ENCODE measurements at places on chromosomes 12 and 14. TPM values are rescaled to one million over a fixed set of nuclear protein-coding genes. Genes with fewer than 3 reads are reported as not detected.

DNA sequence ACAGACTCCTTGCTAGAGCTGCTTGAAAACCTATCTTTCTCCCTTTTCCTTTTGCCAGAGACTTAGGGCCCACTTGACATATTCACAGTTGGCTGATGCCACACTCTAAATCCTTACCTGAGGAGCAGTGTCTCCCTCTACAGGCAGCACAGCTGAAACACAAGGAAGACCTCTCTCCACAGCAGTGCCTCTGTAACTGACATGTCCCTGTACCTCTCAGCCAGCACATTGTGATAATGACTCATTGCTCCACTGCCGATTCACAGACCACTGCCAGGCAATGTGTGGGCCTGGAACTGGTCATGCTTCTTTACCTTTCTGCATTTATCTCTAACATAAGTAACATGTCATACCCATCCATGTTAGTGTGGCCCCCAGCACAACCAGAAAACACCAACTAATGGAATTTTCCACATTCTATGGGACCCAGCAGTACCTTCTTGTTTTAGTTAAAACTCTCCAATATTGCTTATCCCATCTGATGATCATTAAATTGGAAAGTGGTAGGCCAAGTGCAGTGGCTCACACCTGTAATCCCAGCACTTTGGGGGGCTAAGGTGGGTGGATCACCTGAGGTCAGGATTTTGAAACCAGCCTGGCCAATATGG lies 56.5 kb downstream of the GTF2A1 start:
- DNase-seq, result no peak

DNA sequence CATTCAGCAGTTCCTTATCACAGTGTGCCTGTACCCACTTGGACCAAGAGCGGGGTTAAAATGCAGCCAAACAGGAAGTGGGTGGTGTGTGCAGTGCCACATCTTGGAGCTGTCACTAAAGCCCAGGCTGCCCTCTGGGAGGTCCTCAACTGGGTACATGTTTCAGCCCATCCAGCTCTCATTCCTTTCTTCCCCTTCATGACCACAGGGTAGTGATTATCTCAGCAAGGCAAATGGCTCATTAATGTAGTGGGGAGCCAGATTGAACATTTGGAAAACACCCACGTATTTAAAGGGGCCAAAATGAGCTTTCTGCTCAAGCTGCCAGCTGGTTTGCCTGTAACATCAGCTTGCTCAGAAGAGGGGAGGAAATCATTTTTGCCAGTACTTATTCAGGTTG lies 210.8 kb upstream of the BTG1 start:
- DNase-seq, result no peak

GRCh38 chr12:131597333-131597732 lies 113.6 kb upstream of the SFSWAP start:
- no peak for DNase-seq

DNA sequence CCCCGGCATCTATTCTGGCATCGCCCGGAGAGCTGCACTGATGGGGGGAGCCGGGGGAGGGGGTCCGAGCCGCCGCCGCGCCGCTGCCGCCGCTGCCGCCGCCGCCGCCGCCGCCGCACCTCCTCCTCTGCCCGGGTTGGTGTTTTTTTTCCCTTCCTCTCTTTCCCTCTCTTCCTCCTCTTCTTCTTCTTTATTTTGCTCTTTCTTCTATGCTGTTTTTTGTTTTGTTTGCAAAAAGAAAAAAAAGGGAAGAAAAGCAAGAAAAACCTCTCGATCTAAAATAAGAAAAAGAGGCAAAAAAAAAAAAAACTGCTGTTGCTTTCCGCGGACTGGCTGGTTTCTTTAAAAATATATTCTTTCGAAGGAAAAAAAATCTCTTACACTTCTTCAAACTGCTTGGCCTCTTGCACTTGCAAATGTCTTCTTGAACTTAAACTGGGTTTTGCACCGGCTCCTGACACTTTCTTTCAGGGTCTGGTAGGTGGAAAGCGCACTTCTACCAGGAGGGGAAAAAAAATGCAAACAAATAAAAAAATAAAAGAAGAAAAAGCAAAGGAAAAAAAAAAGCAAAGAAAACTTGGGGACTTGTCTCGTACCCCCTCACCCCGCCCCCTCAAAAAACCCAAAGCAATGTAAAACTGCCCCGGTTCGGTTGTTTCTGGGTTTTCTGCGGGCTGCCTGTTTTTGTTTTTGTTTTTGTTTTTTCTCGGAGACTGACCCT lies 616 bp downstream of the BCL11B start:
- peak; percentile 64 for DNase-seq

- no peak for DNase-seq
Measured at GRCh38 chr12:104355630-104356029, 52.1 kb downstream of the EID3 start.

DNA sequence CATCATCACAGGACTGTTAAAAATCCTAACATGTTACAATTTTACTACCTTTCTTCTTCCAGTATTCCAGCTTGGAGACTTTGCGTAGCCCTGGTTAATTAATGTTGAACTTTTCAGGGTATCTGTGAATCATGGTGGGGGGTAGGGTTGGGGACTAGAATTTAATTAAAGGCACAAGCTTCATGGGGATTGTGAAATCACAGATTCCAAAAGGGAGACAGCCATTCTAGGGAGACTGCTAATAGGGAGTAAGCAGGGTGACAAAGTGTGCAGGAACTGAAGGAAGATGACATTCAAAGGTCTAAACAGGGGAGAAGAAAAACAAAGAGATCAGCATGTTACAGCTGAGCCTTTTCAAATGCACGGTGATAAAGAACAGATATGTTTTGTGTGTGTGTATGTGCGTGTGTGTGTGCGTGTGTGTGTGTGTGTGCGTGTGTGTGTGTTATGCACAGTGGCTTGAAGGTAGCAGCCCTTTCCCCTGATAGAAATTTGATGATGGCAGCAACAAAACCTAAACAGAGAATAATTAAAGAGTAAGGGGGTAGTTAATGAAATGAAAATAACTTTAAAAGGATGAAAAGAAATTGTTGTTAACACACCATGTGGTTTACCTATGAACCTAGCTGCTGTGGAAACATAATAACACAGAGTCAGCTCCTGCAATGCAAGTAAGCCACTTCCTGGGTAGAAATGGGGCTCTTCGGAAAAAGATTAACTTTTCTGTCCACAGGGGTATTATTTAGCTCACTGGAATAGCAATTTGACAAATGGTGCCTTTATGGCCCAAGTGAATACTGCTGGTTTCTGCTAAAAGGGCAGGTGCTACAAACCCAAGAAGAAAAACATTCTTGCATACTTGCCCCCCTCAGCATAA lies 581.7 kb downstream of the DIO2 start:
- no peak for DNase-seq

- DNase-seq, result no peak
Measured at GRCh38 chr12:26846416-26846815, 13.4 kb upstream of the ITPR2 start.

DNA sequence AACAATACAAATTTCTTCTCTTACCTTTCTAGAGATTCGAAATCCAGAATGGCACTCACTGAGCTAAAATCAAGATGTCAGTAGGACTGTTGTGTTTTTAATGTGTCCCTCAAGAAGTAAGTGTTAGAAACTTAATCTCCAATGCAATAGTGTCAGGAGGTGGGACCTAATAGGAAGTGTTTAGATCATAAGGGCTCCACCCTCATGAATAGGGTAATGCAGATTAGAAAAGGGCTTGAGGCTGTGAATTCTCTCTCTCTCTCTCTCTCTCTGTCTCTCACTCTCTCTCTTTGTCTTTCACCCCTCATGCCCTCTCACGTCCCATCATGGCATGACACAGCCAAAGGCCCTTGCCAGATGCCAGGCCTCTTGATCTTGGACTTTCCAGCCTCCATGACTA lies 15.6 kb upstream of the SRGAP1 start:
- DNase-seq, result no peak

DNA sequence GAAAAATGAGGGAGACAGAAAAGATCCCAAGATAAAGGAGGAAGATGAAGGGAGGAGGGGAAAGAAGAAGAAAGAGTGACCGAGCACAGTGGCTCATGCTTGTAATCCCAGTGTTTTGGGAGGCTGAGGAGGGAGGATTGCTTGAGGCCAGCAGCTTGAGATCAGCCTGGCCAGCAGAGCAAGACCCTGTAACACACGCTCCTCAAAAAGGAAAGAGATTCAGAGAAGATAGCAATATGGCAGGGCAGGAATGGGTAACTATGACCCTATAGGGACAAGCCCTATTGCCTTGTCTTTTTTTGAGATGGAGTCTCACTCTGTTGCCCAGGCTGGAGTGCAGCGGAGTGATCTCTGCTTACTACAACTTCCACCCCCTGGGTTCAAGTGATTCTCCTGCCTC lies 116.9 kb upstream of the MAP1LC3B2 start:
- no peak for DNase-seq

- DNase-seq, result no peak
Measured at GRCh38 chr14:33851931-33852330, 98.9 kb downstream of the EGLN3 start.

Gene LRRC10
- total RNA-seq, result not detected

Gene RILPL2
- 1.7 TPM for total RNA-seq

Gene RAB5B
- 77.5 TPM for total RNA-seq

Gene LHX5
- total RNA-seq, result 3.5 TPM

Gene PCED1B
- 0.55 TPM for total RNA-seq

All from spinal cord (tissue), 10 donors.